ENCODE measurements at places on chromosomes 6 and 20. TPM values are rescaled to one million over a fixed set of nuclear protein-coding genes. Genes with fewer than 3 reads are reported as not detected.
A peak's percentile ranks its signal among the peaks of the same experiment; 100 is the strongest.

The MCHR2 gene
- total RNA-seq, result not detected

GRCh38 chr20:57429580-57430200 lies 38.5 kb downstream of the RBM38 start:
- DNase-seq, result no peak

- DNase-seq, result peak; percentile 50
Observed at GRCh38 chr6:156876302-156876701, 99.1 kb downstream of the ARID1B start.

The MAP7 gene
- total RNA-seq, result 1.0 TPM

The DDX43 gene
- total RNA-seq, result not detected

DNA sequence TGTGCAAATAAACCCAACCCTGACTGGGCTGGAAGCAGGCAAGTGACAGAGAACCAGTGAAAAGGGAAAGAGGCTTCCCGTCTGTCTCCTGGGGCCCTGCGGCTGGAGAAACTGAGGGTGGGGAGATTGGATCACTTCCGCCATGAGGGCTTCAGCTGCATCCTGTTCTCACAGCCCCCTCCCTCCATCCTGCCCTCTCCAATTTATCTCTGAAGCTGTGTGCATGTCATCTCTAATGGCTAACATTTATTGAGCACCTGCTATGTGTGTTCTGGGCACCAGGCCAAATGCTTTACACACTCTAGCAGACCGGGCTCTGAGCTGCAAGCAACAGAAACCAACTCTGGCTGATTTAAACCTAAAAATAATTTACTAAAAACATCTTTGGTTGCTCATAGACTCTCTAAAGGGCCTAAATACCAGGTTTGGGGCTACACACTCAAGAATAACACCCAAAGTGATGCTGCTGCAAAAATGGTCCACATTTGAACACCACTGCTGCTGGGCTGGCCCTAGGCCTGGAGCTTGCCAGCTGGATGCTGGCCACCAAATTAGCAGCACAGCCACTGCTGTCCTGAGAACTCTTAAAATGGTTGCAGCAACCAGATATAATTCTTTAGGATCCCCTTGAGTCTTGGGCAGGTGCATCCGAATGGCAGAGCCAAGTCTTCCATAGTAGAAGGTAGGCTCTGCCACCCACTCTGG lies 123.6 kb upstream of the LRFN2 start:
- no peak for DNase-seq

DNA sequence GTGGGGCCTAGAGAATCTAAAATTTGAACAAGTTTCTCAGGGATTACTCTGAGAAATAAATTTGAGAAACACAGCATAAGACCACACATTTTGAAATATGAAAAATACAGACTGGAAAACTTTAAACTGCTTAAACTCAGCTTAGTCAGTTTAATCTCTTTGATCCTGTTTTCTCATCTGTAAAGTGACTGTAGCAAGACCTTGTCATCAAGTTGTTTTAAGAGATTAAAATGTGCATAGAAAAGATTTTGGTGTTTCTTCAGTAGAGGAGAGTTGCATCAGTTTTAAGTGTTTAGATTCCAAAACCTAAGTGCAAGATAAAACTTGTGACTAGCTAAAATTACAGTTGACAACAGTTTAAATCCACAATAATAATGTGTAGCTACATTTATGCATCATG lies 8.1 kb upstream of the BCKDHB start:
- DNase-seq, result no peak

The ZFP57 gene
- 0.75 TPM for total RNA-seq

The HLA-DPA1 gene
- total RNA-seq, result 28.7 TPM

DNA sequence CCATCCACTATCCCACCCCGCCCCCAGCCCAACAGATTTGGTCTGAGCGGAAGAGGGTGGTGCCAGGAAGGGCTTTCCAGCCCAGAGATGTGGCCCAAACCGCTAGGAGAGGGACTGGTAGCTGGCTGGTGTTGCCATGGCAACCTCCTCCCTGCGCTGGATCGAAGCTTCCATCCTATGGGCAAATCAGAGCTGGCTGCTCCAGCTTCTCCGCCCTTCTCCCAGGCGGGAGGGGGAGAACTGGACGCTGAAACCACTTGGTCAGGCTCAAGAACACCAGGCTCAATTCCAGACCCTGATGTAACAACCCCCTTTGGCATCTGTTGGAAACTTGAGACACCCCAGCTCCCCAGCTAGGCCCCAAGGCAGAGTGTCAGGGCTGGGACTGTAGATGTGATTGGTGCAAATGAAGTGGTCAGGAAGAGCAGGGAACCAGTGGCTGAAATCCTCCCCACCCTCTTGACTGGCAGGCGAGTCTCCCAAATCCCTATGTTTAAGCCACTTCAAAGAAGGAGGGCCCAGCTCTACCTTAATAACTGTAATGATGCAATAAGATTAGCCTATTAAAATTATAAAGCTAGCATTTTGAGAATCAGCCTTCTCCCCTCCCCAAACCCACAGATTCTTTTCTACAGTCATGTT lies 4.2 kb downstream of the RIMS4 start:
- no peak for DNase-seq

- DNase-seq, result no peak
Observed at GRCh38 chr6:154930451-154930851, 64.7 kb upstream of the TIAM2 start.

DNA sequence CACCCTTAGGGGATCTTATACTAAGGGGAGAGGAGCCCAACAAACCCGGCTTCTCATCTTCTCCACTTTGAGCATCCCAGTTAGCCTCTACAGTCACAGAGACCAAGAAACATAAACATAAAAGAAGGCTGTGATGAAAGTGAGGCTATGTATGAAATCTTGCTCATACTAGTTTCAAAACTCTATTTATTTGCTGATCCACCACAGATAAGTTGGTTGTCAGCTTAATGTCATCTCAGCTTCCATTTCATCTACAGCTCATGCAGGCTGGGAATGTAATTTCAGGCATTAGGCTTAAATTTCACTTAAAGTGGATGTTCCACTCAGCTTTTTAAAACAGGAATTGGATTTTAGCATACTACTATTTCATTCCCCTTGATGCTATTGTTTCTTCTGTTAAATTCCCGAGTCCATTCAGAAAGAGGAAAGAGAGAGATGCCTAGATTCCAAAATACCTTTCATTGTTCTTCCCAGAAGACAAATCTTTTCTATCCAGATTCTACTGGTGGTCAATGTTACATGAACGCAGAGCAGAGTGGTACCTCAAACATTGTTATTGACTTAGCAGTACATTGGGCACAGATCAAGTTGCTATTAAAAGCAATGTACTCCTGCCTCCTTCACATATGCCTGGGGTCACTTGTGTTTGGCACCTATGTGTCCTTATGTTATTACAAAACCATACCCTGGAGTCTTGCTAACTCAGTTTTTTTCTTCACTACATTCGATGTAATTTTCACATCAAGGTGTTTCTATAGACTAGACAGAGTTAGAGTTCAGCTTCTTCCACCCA lies 149.0 kb downstream of the HACE1 start:
- DNase-seq, result no peak
